ENCODE measurements at places on chromosomes 4 and X.
A peak's percentile ranks its signal among the peaks of the same experiment; 100 is the strongest.

GRCh38 chr4:77927991-77928925 lies 65.6 kb downstream of the MRPL1 start:
- DNase-seq: peak; percentile 20

DNA sequence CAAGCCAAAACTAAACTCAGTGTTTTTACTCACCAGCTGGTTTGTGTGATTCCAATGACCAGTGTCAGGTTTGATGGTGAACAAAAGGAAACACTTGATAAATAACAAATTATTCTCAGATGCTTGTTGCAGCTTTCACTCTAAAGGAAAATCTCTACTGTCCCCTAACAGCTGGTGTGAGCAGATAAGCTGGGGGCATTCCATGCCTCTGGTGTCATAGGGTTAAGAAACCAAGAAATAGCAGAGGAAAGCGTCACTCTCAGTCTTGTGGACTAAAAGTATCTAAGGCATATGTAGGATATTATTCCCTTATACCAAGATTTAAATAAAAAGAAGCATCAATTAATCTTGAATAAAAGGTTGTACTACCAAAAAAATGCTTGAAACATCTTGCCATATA lies 24.3 kb downstream of the TRPC5 start:
- DNase-seq: peak; percentile 20

- DNase-seq: no peak
Measured at GRCh38 chr4:2263926-2264321, 2.0 kb upstream of the MXD4 start.

DNA sequence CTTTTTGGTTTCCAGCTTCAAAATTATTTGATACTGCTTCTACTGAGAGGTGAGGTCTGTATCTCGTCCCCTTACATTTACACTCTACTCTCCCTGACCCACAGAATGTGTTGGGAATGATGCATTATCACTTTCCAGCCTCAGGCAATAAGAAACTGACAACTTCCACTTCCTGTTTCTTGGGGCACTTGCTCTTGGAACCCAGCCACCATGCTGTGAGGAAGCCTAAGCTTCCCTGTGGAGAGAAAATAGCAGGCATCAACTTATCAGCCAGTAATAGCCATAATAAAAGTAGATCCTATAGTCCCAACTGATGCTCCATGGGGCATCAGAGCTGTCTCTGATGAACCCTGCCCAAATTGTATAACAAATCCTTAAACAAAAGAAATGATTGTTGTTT lies 32.6 kb downstream of the RELL1 start:
- no peak for DNase-seq

DNA sequence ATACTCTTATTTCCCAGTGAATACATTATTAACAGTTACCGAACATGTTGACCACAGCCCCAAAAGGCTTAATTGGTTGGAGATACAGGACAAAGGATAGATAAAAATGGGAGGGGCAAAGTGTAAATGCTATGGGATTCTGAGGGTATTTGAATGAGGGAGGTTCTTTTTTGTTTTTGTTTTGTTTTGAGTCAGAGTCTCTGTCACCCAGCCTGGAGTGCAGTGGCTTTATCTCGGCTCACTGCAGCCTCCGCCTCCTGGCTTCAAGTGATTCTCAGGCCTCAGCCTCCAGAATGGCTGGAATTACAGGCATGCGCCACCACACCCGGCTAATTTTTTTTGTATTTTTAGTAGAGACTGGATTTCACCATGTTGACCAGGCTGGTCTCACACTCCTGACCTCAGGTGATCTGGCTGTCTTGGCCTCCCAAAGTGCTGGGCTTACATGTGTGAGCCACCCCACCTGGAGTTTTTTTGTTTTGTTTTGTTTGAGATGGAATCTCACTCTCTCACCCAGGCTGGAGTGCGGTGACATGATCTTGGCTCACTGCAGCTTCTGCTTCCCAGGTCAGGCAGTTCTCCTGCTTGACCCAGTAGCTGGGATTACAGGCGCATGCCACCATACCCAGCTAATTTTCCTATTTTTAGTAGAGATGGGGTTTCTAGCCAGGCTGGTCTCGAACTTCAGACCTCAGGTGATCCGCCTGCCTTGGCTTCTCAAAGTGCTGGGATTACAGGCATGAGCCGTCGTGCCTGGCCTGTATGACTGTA lies 9.0 kb downstream of the UBE2K start:
- no peak for DNase-seq

DNA sequence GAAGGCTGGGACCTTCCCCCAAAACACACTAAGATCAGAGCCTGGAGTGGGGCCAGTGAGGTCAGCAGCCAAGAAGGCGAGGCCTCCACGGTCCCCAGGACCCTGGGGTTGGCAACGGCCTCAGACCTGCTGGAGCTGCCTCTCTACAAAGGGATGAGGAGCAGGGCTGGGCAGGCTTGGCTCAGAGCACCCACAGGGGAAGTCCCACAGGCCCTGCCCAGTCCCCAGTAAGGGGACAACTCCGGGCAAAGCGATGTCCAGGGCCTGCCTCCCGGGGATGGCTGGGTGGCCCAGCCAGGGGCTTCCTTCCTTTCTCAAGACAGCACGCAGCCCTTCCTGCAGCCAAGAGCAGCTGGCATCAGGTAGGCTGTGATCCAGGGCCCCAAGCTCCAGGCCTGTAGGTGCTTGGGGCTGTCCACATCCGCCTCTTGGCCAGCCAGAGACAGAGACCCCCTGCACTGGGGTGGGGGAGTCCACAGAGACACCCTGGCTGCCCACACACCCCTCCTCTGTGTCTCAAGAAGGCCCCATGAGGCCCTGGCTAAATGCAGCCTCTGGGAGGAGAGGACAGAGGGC lies 5.7 kb downstream of the MXD4 start:
- no peak for DNase-seq

GRCh38 chr4:53589511-53589910 lies 1.8 kb downstream of the LNX1 start:
- DNase-seq: no peak
